ENCODE measurements at places on chromosomes 3 and 15. TPM values are rescaled to one million over a fixed set of nuclear protein-coding genes. Genes with fewer than 3 reads are reported as not detected.

Gene EIF4E3
- 3.0 TPM for total RNA-seq

Gene LSAMP
- total RNA-seq: 0.06 TPM

Gene AADAC
- 22.2 TPM for total RNA-seq

Gene DUOXA2
- not detected for total RNA-seq

Gene RBP2
- not detected for total RNA-seq

Gene CCDC54
- not detected for total RNA-seq

Gene CYP1A2
- total RNA-seq: not detected

Gene FHIT
- total RNA-seq: 1.1 TPM

Gene CLDN16
- 0.06 TPM for total RNA-seq

Gene CNTN4
- total RNA-seq: not detected

Gene GRIP2
- 1.4 TPM for total RNA-seq

Gene FGF7
- not detected for total RNA-seq

Gene TTLL13
- total RNA-seq: 0.48 TPM

Gene MYO5A
- 31.4 TPM for total RNA-seq

Gene LRRIQ4
- not detected for total RNA-seq

Gene KIF7
- total RNA-seq: 4.6 TPM

Gene TEX9
- 6.1 TPM for total RNA-seq

Gene PLSCR5
- total RNA-seq: not detected

Gene ASB14
- not detected for total RNA-seq

Gene TMC3
- total RNA-seq: not detected

Gene C2CD4A
- total RNA-seq: not detected

Gene XIRP1
- 0.07 TPM for total RNA-seq

Gene FGD5
- not detected for total RNA-seq

Gene XCR1
- total RNA-seq: not detected

Gene CEMIP
- total RNA-seq: 2.4 TPM

Gene MAP1A
- 0.83 TPM for total RNA-seq

Gene NOX5
- total RNA-seq: 0.31 TPM

Gene DHFR2
- total RNA-seq: 3.1 TPM

Gene ITGA11
- total RNA-seq: 5.3 TPM

Gene COL8A1
- not detected for total RNA-seq

Gene SNTN
- total RNA-seq: not detected

Gene NT5DC2
- 109 TPM for total RNA-seq

Gene FETUB
- 0.05 TPM for total RNA-seq

Gene GOLGA6L6
- total RNA-seq: not detected

Gene OR5K2
- total RNA-seq: not detected

Gene ZSCAN29
- 9.2 TPM for total RNA-seq

Gene MAP2K5
- 10.7 TPM for total RNA-seq

Gene AGBL1
- not detected for total RNA-seq

All from A549 treated with CpdA at 1 μM for 4 hours (cell line).